ENCODE measurements at places on chromosomes 4 and X.

DNA sequence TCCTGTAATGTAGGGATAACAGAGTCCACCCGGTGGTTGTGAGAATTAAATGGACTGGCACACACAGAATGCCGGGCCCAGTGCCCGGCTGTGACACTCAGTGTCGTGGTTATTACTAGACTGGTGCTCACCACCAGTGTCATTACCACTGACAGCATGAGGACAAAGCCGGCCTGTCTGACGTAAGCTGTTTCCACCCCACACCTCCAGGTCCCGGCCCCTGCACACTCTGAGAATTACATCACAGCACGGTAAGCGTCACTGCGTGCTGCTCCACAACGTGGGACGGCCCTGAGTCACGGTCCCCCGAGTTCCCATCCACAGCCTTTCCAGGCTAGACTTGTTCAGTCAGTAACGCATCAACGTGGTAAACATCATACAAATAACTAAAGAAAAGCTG is 22.9 kb downstream of the FAT1 start:
- DNase-seq = no peak

DNA sequence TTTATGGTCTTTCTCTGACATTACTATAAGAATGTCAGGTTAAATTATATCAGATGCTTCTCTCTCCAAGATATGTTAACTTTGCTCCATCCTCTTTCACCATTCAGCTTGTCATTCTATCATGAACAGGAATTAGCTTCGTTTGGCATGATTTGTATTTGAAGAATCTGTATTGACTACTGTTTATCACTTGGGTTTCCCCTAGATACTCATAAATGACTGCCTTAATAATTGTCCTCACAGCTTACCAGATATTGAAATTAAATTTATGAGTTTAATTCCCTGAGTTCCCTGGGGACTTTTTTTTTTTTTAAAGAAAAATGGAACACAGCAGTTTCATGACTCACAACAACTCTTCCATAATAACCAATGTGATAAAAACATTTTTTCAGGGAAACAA is 76.2 kb upstream of the EOLA2 start:
- DNase-seq = no peak

GRCh38 chr4:186414390-186414789 is 141.0 kb downstream of the MTNR1A start:
- no peak for DNase-seq

DNA sequence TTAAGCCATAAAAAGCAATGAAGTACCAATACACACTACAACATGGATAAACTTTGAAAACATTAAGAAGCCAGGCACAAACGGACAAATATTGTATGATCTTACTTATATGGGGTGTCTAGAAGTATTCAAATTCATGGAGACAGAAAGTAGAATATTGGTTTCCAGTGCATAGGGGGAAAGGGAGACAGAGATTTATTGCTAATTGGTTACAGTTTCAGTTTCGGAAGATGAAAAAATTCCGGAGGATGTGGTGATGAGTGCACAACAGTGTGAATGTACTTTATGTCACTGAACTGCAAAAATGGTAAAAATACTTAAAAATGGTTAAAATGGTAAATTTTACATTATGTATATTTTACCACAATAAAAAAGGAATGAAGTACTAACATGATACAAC is 5.1 kb upstream of the PRDX4 start:
- DNase-seq = no peak

GRCh38 chr4:57865264-57865663 is 755.1 kb upstream of the IGFBP7 start:
- no peak for DNase-seq

- no peak for DNase-seq
Measured at GRCh38 chr4:52102587-52102986, 51.5 kb downstream of the SPATA18 start.

DNA sequence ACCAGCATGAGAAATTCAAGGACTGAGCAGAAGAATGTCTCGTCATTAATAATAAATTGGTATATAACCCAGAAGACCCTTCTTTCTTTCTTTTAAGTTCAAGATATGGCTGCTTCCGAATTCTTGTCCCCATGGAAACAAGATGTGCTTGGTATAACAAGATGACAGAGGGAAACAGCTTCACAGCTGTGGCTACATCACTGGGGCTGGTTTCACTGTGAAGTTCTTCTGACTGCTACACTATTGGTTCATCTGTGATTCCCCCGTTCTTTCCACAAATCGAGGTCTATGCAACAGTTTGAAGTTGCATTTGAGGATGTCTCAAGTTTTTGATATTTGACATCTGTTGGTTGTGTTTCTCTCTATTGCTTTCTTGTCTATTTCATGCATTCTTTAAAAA is 12.3 kb upstream of the DTHD1 start:
- no peak for DNase-seq

Measured in NCI-H146 (cell line).